Osteoblast (primary cell): ENCODE measurements at places on chromosomes 2 and 18. TPM values are rescaled to one million over a fixed set of nuclear protein-coding genes. Genes with fewer than 3 reads are reported as not detected.

Gene EHD3
- 16.3 and 17.4 TPM in 2 replicates for total RNA-seq

Gene CHCHD5
- total RNA-seq, result 7.7 and 10.1 TPM in 2 replicates

Gene PTMA
- total RNA-seq, result 459 and 545 TPM in 2 replicates

Gene CDH19
- not detected in 2 replicates for total RNA-seq

Gene MAT2A
- total RNA-seq, result 124 and 142 TPM in 2 replicates

Gene IGFBP5
- total RNA-seq, result 12.3 and 29.5 TPM in 2 replicates

Gene REEP1
- total RNA-seq, result 0.36 TPM in 1 of 2 replicates, not detected in the other

Gene RTP5
- total RNA-seq, result not detected in 2 replicates

Gene C2orf80
- not detected in 2 replicates for total RNA-seq

Gene SERPINB13
- under 0.01 TPM in 1 of 2 replicates, not detected in the other for total RNA-seq

Gene CD207
- not detected in 2 replicates for total RNA-seq

Gene ZNF521
- total RNA-seq, result 27.5 and 33.6 TPM in 2 replicates

Gene FBXO15
- 0.29 and 0.36 TPM in 2 replicates for total RNA-seq

Gene SP5
- total RNA-seq, result not detected in 2 replicates

Gene CTLA4
- total RNA-seq, result under 0.01 TPM in 1 of 2 replicates, not detected in the other

Gene MC5R
- total RNA-seq, result 0.36 and 0.59 TPM in 2 replicates

Gene PLEKHH2
- 18.8 and 19.2 TPM in 2 replicates for total RNA-seq

Gene CASP10
- total RNA-seq, result 3.3 and 4.4 TPM in 2 replicates

Gene TRIM43
- total RNA-seq, result not detected in 2 replicates

Gene TMEM185B
- 42.1 and 46.7 TPM in 2 replicates for total RNA-seq

Gene B3GNT7
- 0.29 and 0.72 TPM in 2 replicates for total RNA-seq

Gene IL1R2
- 0.36 and 0.88 TPM in 2 replicates for total RNA-seq
